Right renal cortex interstitium (tissue), 3 donors: ENCODE measurements at places on chromosomes 5 and 9. TPM values are rescaled to one million over a fixed set of nuclear protein-coding genes. Genes with fewer than 3 reads are reported as not detected.

Gene MARCHF3
- polyA plus RNA-seq = 8.2 TPM

Gene SLC1A3
- polyA plus RNA-seq = 2.4 TPM

Gene SLC34A3
- polyA plus RNA-seq = 6.0 TPM

DNA sequence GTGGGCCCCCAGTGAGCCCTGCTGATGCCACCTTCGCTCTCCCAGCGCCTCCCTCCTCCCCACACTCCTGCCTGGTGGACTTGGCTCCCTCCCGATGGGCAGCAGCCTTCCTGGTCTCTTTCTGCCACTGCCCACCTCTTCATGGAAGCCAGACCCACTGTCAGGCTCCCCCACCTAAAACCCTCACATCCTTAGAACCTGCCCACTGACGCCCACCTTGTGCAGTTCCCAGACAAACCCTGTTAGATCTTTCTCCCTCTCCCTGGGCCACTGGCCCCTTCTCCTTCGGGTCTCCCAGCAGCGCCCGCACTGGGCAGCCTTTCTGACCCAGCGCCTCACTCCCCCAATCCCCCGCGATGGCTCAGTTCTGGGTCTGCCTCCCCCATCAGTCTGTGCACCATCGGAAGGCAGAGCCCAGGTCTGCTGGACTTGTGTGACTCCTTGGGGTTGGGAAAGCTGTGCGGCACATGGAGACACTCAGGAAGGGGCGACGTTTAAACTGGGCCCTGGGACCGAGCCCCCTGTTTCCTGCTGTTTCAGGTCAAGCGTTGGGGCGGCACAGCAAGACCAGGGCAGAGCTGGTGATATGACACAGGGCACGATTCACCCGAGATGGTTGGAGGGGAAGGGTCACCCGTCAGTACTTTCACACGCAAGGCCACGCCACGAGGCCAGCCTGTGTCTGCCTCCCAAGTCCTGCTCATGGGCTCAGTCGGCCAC lies 17.4 kb downstream of the MYMK start:
- DNase-seq = no peak

DNA sequence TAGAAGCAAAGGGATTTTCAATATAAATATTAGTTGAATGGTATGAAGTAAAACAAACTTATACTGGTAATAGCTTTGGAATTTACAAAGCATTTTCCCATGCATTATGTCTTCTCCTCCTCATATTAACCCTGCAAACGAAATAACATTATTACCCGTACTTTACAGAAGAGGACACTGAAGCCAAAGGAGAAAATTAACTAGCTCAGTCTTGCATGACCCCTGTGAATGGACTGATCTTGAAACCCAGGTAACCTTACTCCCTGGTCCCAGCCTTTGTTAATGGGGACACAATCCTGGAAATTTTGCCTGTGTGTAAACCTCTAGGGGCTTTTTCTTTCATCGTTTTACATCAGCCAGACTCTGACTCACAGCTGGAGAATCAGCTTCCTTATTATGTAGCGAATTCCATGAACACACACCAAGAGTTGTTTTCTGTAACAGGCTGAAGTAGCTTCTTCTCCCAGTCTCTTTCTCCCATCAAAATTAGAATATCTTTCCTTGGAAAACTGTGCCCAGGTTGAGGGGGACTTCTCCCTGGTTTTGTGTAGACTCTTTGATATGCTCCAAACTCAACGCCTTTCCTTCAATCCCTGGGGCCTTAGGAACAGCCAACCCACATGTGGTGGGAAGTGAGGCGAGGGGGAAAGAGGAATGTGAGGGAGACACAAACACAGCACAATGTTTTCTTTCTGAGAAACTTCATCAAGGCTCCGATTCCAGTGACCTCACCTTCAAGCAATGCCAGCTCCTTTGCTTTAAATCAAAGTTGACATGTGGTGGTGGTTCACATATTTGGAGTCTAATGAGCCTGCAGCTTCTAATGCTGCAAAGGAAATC lies 480.9 kb upstream of the PAPPA start:
- DNase-seq = peak; percentile 25

DNA sequence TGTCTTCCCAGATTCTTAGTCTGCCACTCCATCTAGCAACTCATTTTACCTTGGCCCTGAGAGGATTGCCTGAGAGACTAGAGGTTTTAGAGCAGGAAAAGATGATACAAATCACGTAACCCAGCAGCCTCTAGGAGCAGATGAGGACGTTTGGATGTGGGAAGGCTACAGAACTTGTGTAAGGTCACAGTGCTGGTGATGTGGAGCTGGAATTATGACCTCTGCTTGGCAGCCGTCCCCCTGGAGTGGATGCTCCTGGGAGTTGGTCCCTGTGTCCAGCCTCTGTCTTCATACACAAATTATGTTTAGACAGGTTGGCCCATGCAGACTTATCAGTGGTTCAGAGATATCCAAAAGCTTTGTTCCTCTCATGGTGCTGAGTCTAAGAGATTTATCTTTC lies 499.0 kb downstream of the EBF1 start:
- no peak for DNase-seq

GRCh38 chr5:51162245-51162644 lies 221.0 kb upstream of the ISL1 start:
- no peak for DNase-seq

DNA sequence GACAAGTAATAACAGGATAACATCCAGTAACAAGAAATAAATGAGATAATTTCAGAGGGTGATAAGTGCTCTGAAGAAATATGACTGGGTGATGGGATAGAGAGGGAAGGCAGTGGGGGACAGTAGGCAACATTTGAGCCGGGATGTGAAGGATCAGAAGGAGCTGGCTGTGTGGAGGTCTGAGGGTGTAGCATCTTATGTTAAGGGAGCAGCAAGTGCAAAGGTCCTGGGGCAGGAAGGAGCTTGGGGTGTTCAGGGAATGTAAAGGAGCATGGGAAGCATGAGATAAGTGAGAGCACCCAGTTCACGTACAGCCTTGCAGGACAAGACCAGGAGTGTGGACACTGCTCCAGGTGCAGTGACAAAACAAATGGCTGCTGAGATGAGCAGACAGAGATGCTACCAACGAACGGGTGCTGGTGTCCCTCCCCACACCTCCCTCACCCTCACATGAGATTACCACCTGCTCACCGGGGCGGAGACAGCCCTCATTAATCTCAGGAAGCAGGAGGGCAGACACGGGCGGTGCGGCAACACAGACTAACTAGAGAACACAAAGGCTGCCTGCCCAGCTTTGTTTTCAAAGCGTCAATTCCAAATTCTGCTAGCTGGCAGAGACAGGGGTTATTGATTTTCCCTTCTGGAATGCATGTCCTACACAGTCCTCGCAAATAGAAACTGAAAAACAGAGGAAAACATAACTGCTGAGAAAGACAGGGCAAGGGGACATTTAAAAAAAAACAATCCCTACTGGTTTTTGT lies 298.1 kb upstream of the PANK3 start:
- DNase-seq = no peak

- no peak for DNase-seq
Measured at GRCh38 chr9:21030389-21031035, 928 bp downstream of the HACD4 start.

GRCh38 chr5:169242175-169242848 lies 58.6 kb downstream of the SLIT3 start:
- DNase-seq = no peak
